NCI-H510A treated with DMSO at 0.1 percent for 48 hours (cell line): ENCODE measurements at places on chromosomes 3 and 15.

- no peak for DNase-seq
Observed at GRCh38 chr3:82132210-82133069, 371.0 kb upstream of the GBE1 start.

DNA sequence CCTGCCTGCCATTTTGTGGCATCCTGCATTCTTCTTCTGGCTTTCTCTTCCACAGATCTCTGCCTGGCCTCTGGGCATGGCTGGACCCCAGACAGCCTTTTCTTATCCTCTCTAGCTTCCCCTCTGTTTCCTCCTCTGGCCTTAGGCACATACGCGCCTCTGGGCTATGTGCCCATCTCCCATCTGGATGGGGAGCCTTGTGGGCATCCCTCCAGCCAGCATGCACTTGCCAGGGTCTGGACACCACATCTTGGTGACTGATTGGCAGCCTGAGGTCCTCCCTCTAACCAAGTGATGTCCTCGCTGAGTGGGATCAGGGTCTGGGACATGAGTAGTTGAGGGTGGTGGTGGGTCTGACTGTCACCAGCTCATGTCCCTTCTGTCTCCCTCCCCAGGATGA is 12.8 kb downstream of the PLEKHO2 start:
- DNase-seq = no peak

GRCh38 chr3:159910991-159911663 is 77.5 kb upstream of the IL12A start:
- no peak for DNase-seq

- peak; percentile 58 for DNase-seq
Observed at GRCh38 chr3:66428733-66429132, 72.1 kb downstream of the LRIG1 start.

GRCh38 chr3:128237348-128238183 is 84.3 kb downstream of the EEFSEC start:
- no peak for DNase-seq

DNA sequence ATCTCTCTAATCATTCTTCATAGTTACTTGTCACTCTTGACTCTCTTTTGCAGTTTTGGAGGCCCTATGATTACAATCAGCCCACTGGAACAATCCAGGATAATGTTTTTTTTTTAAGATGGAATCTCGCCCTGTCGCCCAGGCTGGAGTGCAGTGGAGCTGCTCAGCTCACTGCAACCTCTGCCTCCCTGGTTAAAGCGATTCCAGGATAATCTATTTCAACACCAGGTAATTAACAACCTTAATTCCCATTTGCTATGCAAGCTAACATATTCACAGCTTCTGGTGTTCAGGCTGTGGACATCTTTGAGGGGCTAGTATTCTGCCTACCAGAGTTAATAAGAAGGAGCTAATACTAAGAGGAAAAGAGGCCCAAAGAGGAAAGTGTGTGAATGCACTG is 1.1 kb upstream of the BLOC1S6 start:
- no peak for DNase-seq

DNA sequence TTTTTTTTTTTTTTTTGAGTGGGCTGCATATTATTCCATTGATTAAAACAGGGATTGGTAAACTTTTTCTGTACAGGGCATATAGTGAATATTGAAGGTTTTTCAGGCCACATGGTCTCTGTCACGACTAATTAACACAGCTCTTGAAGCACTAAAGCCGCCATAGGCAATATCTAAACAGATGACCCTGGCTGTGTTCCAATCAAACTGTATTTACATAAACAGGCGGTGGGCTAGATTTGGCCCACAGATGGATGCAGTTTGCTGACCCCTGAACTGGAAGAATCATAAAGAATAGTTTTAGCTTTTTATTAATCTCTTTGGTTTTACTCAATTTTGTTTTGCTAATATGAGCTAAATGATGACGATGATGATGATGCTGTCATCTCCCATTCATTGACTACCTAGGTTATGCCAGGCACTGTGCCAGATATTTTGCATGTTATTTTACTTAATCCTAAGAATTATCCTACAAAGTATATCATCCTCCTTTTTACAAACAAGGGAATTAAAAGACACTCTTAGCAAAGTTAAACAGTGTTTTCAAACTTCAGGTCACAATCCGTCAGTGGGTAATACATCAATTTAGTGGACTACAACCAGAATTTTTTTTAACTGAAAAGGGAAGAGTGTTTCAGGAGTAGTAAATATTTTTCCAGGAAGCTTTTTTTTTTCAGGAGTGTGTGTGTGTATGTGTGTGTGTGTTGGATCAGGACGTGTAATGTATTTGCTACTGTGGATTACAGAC is 54.3 kb downstream of the LMCD1 start:
- no peak for DNase-seq

DNA sequence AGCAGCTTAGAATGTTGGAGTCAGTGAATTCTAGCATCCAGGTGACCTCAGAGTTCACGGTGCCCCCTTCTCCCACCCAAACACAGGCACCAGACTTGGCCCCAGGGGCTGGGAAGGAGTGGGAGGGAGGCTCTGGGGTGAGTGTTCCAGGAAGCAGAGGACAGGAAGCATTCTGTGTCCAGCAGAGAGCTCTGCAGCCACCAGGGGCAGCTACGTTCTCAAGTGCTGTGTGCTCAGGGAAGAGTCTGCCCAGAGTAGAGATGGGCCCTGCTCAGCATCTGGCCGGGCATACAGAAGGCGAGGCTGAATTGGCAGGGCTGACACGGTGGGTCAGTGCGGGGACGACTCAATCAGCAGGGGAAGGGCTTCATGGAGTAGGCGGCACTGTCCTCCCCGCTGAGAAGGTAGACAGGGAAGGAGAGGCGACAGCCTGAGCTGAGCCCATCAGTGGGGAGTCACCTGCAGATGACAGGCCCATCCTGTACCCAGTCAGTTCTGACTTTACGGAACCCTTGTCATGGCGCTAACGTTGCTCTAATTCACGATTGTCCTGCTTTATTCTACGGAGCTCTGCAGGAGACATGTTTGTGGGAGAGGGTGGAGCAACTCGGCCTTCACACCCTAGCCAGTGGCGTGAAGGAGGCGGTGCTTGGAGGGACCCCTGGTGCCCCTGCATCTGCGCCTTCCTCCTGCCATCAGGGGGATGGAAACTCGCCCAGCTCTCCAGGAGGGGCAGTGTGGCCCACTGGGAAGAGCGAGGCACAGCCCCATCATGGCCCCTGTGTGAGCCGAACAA is 82.2 kb downstream of the C3orf70 start:
- DNase-seq = peak; percentile 2

DNA sequence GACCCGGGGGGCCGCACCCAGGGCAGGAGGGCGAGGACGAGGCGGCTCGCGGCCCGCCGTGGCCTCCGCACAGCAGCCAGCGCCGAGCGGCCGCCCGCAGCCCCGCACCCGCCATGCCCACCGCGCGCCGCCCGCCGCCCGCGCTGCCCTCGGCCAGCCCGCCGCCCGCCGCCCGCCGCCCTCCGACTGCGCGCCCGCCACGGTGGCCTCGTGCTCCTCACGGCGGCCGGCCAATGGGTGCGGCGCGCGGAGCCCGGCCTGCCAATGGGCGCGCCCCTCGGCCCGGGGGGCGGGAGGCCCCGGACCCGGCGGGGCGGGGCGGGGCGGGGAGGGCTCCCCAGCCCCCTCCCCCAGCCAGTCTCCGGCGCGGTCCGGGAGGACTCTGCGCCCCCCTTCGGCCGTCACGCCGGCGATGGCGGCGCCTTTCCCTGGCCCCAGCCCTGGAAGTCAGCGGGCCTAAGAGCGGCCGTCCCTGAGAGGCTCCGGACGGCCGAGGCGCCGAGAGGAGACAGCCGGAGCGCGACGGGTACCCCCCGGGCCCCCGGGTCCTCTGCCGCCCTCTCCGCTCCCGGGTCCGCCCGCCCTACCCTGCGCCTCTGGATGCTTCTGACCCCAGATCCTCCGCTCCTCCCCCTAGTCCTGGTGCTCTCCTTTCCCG is at the start of gene NT5DC2:
TSS of gene NT5DC2 (minus strand) at position 235 of the 658 bp plus-strand sequence. CDS start at position 115, 120 bp downstream.
- DNase-seq = peak; percentile 30

DNA sequence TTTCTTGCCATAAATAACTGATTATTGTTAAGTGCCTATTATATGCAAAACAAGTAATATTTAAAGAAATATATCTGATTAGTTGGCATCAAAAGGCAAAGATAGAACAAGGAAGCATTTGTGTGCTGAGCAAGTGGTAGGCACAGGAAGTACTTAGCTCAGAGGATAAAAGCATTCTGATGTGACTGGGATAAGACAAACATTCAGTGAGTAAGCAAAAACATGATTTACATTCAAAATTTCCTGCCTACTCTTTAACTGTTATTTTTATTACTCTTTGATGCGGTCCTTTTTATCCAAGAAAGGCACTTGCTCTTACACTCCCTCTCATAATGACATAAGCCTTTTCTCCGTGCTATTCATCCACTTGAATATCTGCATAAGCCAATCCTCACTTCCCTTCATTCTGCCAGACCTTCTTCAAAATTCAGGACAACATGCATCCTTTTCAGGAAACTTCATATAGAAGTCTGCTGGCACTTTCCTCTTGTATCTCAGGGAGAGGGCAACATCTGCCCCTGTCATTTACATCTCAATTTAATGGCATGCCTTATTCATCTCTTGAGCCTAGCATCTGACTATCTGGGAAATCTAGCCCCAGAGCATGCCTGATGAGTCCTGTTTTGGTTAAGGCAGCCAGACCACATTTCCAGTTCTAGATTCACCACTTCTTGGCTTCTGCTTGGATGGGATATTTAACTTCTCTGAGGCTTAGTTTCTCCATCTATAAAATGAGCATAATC is 478.2 kb upstream of the ROBO2 start:
- DNase-seq = peak; percentile 30

DNA sequence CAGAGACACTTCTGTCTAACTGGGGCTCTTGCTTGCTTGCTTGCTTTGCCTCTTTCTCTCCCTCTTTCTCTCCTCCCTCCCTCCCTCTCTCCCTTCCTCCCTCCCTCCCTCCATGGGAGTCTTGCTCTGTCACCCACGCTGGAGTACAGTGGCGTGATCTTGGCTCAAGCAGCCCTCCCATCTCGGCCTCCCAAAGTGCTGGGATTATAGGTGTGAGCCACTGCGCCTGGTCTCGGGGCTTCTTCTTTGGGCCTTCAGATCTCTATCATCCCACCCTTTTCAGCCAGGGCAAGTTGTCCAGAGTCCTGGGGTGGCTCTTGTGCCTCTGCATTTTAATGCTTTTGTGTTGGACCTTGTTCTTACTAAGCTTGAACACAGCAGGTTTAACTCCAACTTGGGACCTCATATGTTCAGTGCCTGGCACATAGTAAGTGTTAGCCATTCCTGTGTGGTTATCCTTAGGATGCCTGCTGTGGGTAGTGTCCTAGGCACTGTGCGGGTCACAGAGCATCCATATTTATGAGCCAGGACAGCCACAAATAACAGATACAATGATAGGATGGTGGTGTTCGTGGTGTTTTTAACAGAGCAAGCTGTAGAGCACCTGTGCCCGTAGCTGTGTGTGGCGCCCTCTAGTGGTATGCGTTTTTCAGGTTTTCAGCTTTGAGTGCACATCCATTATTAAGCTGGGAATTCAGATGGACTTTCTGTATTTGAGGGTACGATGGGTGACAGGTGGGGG is 75.1 kb downstream of the CCK start:
- peak; percentile 19 for DNase-seq

- DNase-seq = no peak
Observed at GRCh38 chr3:165744025-165744424, 93.2 kb downstream of the BCHE start.

DNA sequence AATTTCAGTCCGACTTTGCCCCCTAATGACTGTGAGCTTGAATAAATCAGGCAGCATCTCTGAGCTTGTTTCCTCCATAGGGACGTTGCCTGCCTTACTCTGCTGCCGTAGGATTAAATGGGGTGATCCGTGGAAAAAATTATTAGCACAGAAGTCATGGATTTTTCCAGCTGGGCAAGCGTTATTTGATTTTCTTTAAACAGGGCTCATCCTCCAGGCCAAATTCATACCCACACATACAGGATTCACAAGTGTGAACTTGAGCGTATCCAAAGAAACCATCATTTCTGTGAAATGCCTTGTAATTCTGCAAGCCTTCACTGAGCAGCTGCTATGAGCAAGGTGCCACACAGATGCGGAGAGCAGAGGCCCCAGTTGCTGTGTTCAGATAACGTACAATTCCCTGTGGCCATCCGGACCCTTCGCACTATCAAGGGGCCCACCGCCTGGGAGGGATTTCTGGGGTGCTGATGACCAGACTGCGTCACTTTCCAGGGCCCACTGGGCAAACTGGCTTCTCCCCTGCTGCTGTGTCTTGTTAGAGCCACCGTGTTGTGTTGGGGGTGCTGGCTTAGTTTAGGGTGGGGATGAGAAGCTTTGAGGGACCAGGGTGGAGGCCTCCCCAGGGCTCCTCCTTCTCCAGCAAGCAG is 61.4 kb downstream of the MGLL start:
- DNase-seq = no peak

- DNase-seq = no peak
Observed at GRCh38 chr15:25972141-25972675, 109.1 kb upstream of the ATP10A start.

GRCh38 chr15:37891766-37892368 is 42.6 kb upstream of the TMCO5A start:
- peak; percentile 46 for DNase-seq

GRCh38 chr3:49500732-49501609 is 30.9 kb downstream of the DAG1 start:
- DNase-seq = no peak
